ENCODE measurements at places on chromosomes 7 and 10.

- DNase-seq, result no peak
Measured at GRCh38 chr7:117731455-117731854, 141.8 kb downstream of the CTTNBP2 start.

- DNase-seq, result no peak
Measured at GRCh38 chr7:99031496-99031895, 112.4 kb downstream of the SMURF1 start.

DNA sequence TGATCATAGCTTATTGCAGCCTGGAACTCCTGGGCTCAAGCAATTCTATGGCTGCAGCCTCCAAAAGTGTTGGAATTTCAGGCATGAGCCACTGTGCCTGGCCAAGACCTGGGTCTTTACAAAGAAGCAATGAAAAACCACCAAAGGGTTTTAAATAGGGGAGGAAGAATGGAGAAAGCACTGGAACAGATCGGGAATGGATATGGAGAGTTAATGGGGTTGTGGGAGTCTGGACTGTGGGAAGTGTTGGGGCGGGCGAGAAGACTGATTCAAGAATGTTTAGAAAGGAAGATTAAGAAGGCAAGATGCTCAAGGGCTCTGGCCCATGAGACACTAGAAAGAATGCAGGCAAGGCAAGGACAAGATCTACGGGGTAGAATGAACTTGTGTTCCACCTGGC, 98.5 kb downstream of the CARD11 start:
- no peak for DNase-seq

- peak; percentile 33 for DNase-seq
Measured at GRCh38 chr7:2399848-2400587, 3.4 kb upstream of the CHST12 start.

DNA sequence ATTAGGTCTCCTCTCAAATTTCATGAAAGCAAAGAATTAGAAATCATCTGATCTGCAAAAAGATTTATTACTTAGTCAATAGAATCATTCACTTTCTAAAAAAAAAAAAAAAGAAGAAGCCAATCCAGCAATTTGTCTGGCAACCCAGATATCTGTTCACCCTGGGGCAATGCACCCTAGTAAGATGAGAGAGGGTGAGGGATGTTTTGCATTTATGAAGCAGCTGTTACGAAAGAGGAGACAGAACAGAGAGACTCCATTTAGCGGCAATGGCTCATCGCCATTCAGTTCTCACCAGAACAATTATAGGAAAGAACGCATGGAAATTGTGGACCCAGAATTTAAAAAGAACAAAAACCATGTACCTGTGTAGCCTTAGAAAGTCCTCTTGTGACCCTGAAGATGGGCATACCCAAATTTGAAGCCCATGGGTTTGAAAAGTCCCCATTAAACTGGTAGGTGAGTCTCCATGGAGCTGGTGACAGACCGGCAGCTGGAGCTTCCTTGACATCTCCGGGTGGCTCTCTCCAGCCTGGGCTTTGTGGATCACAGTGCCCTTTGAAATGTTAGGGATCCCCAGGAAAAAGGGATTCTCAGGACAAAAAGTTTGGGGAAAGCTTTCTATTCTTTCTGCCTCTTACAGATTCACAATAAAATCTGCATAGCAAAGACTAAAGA, 45.5 kb upstream of the CCDC3 start:
- no peak for DNase-seq

DNA sequence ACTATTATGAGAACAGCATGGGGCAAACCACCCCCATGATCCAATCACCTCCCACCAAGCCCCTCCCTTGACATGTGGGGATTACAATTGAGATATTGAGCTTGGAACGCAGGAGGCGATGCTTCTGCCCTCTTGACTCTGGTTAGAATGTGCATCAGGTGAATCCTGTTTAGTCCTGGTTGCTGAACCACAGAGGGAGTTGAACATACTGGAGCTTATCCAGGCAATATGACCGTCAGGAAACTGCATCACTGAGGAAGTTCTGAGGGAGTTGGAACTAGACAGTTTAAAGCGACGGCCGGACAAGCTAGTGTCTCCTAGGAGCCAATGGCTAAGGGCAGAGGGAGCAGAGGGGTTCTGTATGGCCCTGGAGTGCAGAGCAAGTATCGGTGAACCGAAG, 31.8 kb upstream of the GARS1 start:
- no peak for DNase-seq

GRCh38 chr10:1100691-1101368, 44.6 kb downstream of the WDR37 start:
- DNase-seq, result peak; percentile 46

- DNase-seq, result peak; percentile 37
Measured at GRCh38 chr10:49297818-49298670, 926 bp upstream of the C10orf71 start.

DNA sequence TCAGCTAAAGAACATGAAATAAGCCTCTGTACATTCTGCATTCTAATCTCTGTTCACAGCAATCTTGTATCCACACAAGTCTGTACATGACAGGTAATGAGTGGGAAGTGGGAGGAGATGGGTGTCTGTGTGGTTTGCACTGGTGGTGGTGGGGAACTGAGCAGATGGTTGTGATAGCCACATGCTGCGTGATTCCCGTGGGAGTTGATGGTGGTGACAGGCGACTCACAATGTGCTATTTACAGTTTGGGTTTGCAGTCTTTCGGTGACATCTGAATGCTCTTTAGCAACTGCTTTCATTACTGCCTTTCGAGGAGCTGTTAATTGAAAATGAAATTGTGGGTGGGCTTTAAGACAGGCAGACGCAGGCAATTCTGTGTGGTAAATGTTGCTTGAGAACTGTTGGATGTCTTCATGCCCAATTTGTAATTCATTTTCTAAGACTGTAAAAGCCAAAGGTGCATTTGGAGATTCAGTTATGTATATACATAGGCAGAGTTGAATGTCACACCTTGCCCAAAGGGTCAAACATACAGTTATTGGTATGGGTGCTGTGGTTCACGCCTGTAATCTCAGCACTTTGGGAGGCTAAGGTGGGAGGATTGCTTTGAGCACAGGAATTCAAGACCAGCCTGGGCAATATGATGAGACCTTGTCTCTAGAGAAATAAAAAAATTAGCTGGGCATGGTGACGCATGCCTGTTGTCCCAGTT, 308.2 kb downstream of the AUTS2 start:
- no peak for DNase-seq

- no peak for DNase-seq
Measured at GRCh38 chr7:7870555-7870954, 98.0 kb upstream of the GLCCI1 start.

GRCh38 chr7:41732843-41733306, 30.0 kb upstream of the INHBA start:
- no peak for DNase-seq

DNA sequence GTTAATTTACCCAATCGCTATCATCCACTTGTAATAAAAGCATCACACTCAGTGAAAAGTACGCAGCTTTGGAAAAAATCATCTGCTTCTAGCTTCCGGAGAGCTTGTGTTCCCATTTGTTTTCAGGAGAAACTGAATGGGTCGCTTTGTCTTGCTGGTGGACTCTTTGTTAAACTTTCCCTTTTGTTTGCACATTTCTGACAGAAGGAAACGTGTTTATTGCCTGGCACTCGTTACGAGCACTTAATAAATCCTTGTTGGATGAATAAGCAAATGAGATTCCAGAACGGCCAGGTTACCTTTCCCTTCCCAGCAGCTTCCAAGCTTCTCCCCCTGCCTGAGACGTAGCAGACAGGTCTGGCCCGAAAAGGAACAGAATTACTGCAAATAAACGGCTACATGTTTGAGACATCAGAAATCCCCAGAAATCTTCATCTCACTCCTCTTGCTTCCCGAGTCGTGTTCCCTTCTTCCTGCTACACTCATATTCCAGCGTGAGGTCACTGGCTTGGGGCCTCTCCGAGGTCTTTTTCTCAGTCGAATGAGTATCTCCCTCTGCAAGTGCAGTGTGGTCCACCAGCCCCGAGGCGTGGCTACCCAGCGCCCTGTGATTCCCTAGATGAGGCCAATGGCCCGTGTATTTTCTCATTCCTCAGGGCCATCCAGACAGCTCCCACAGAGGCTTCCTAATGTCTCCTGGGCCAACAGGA, 167.2 kb downstream of the FRMD4A start:
- no peak for DNase-seq

- no peak for DNase-seq
Measured at GRCh38 chr7:27655184-27655583, 7.5 kb downstream of the HIBADH start.

DNA sequence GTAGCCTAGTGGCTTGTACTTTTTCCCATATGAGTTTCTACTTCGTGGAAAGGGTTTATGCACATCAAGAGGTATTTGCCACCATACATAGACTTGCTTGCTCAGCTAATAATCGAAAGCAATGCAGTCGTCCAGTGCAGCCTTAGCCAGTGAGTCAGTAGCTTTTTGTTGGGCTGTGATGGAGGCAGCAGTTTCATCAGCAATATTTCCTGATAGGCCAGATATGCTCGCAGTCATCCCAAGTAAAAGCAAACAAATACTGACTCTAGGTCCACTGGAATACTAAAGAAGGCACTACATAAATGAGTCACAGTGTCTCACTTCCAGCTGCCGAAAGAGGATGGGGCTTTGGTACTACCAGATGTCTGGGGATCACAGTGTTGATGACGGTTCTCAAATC, 2.1 kb upstream of the BNIP3 start:
- DNase-seq, result no peak

GRCh38 chr10:24451325-24451820, 242.4 kb downstream of the KIAA1217 start:
- no peak for DNase-seq

DNA sequence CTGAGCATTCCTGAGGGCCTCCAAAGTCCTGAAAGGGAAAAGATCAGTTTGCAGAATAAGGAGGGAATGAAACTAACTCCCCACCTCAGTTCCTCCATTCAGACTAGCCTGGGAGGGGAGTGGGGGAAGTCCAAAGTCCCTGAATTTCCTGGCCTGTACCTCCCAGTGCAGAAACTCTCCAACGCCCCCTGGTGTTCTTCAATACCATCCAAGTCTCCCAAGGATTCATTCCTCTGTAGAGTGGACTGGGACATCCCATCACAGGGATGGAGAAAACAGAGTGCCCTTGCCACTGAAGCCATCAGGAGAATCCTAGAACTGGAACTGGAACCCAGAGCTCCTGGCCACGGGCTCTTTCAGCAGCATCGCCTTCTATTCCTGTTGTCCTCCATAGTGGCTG, 1.6 kb upstream of the COL13A1 start:
- peak; percentile 67 for DNase-seq

- no peak for DNase-seq
Measured at GRCh38 chr10:20232079-20232705, 416.0 kb downstream of the PLXDC2 start.

DNA sequence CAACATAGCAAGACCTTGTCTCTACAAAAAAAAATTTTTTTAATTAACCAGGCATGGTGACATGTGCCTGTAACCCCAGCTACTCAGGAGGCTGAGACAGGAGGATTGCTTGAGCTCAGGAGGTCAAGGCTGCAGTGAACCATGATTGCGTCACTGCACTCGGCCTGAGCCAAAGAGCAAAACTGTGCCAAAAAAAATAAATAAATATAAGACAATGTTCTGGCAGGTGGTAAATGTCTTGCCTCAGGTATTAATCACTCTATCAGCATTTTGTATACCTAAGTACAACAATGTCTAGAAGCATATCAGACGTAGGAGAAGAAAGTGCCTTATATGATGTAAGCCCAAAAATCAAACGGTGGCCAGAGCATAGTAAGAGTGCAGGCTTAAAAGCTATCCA, 427.8 kb upstream of the C7orf33 start:
- no peak for DNase-seq

- DNase-seq, result no peak
Measured at GRCh38 chr7:50679218-50680007, 103.3 kb downstream of the GRB10 start.

DNA sequence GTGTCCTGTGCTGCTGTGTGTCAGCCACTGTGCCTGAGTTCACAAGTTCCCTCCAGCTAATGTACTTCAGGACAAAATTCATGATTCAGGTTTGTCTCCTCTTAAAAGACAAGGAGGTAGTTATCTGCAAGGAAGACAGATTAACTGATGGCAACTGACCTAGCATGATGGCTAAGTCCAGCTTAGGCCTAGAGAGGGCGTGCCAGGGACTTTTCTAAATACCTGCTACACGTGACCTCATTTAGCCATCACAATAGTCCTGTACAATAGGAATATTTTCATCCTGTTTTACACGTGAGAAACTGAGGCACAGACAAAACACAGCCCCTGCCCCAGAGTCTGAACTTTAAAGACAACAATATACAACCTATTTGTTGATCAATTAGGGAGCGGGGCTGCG, 275.7 kb downstream of the XPNPEP1 start:
- no peak for DNase-seq

- no peak for DNase-seq
Measured at GRCh38 chr7:33762151-33762910, 143.0 kb upstream of the BMPER start.

GRCh38 chr10:128382225-128382624, 256.0 kb upstream of the MKI67 start:
- DNase-seq, result no peak

DNA sequence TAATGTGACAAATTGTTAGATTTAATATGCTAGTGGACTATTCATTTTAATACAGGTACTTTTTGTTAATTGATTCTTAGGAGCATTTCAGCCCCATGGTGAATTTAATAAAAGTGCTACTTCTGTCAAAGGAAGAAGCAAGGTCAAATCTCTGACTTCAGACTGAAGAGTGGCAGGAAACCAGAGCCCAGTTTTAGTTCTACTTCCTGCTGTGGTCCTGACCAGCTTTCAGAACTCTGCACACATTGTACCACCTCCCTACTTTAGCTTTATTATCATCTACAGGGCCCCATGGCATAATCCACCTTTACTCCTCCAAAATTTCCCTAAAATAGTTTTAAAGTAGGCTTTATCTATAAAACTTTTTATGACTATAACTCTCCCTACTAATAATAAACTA, 33.7 kb downstream of the CTTNBP2 start:
- no peak for DNase-seq

GRCh38 chr7:75951506-75951905, 36.6 kb downstream of the POR start:
- DNase-seq, result no peak

- DNase-seq, result peak; percentile 100
Measured at GRCh38 chr7:75994388-75995051, at the start of gene TMEM120A. Gene TMEM120A, minus strand, starts transcription at chr7:75994595. Its CDS starts 25 bp downstream, at chr7:75994570.

GRCh38 chr10:117860823-117861222, 185.9 kb downstream of the RAB11FIP2 start:
- peak; percentile 38 for DNase-seq

DNA sequence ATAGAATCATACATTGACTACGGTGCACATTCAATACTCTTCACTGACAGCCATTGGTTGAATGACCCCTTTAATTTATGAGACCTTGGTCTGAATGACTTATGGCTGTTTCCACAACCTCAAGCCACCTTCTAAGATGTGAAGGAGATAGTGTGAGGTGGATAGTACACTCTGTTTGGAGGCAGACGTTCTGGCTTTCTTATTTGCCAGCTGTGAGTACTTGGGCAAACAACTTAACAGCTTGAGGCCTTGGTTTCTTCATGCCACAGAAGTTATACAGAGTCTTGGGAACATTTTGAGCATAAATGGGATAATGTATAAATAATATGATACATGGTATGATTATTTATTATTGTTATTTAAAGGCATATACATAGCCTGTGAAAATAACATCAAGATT, 62.0 kb downstream of the BPGM start:
- DNase-seq, result no peak
